Nasal cavity respiratory epithelium epithelial cell of viscerocranial mucosa (primary cell): ENCODE measurements at places on chromosomes 7 and 10. TPM values are rescaled to one million over a fixed set of nuclear protein-coding genes. Genes with fewer than 3 reads are reported as not detected.

Gene PLAC9
- not detected in 2 replicates for total RNA-seq

Gene KLHDC10
- total RNA-seq, result 32.8 and 42.0 TPM in 2 replicates

Gene ZWINT
- 1.4 and 2.2 TPM in 2 replicates for total RNA-seq

Gene HPSE2
- total RNA-seq, result not detected in 2 replicates

Gene TSPAN12
- 1.0 and 2.1 TPM in 2 replicates for total RNA-seq

Gene HOXA6
- not detected in 2 replicates for total RNA-seq

Gene ANXA8
- 37.3 and 267 TPM in 2 replicates for total RNA-seq

Gene LIPF
- not detected in 2 replicates for total RNA-seq

Gene ENO4
- total RNA-seq, result not detected in 2 replicates

Gene MARVELD1
- 2.4 and 7.5 TPM in 2 replicates for total RNA-seq

Gene DNAJC12
- total RNA-seq, result 0.28 and 0.68 TPM in 2 replicates

Gene DNMBP
- total RNA-seq, result 6.5 and 12.7 TPM in 2 replicates

Gene CFAP43
- under 0.01 and 0.36 TPM in 2 replicates for total RNA-seq

Gene BBS9
- total RNA-seq, result 3.8 and 14.7 TPM in 2 replicates

Gene IGFBP3
- 2.4 and 26.1 TPM in 2 replicates for total RNA-seq

Gene PRLHR
- not detected in 2 replicates for total RNA-seq

Gene LGI1
- total RNA-seq, result not detected in 2 replicates
